Activated naive CD4-positive, alpha-beta T cell (primary cell): ENCODE measurements at places on chromosomes 2 and 18.

- no peak for DNase-seq
Observed at GRCh38 chr2:151085181-151085611, 176.5 kb downstream of the RBM43 start.

GRCh38 chr2:188176620-188177019, 115.1 kb upstream of the GULP1 start:
- no peak for DNase-seq

DNA sequence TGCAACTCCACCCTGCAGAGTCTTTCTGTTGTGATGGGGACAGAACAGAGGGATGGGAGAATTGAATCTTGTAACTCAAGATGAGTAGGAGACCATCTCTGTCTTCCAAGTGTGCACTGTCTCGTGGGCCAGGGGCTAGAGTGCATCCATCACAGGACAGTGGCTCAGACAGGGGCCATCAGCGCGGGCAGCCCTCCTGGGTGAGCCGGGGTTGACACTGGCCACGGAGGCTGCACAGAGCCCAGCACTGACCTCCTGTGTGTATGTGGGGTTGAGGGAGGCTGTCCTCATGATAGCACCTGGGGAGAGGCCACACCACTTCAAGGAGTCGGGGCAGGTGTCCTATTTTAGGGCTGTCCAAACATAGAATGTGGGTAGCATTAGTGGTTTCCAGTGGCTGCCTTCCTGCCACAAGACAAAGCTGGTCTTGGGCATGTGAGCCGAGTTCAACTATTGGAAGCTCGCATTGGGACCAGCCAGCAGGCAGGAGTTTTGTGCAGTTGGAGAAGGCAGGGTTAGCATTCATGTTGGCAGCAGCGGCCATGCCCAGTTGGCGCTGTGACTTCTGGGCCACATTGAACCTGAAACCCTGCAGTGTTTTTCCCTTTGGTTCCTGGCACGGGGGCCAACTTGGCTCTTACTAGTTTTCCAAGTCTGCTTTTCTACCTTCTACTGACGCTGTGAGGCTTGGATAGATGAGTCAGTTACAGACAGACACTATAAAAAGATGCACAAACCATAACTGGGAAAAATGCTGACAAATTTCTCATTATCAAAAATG, 45.3 kb downstream of the ACOXL start:
- no peak for DNase-seq

DNA sequence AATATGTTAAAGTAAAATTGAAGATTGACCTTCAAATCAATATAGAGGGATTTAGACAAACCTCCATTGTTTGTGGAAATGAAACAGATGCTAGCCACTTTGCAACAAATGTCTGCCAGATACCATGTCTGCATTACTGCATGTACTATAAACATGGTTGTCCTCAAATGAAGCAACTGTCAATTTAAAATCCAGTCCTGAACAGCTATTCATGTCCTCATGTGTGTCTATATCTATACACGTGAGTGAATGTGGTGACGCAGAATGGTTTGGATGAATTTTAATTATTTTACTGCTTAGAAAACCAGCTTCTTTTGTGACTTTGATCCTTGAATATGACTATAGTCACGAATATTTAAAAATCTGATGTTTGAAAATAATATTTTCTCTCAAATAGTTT, 71.5 kb downstream of the NYAP2 start:
- no peak for DNase-seq

DNA sequence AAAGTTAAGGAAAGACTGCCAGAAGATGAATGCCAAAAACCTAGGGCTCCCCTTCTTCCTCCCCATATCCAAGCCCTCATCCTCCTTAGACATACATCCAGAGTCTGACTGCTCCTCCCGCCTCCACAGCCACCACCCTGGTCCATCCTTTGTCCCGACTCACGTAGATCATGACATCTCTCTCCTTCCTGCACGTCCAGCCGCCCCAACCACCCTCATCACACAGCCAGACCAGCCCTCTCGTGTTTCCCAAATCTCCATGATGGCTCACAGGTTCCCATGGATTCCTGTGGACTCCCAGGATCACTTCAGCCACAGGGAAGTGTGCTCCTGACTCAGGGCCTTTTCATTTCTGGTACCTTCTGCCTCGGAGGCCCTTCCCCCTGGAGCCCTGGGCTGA, 47.8 kb upstream of the CAB39 start:
- DNase-seq, result no peak

GRCh38 chr18:7633171-7633570, 66.1 kb downstream of the PTPRM start:
- DNase-seq, result no peak

DNA sequence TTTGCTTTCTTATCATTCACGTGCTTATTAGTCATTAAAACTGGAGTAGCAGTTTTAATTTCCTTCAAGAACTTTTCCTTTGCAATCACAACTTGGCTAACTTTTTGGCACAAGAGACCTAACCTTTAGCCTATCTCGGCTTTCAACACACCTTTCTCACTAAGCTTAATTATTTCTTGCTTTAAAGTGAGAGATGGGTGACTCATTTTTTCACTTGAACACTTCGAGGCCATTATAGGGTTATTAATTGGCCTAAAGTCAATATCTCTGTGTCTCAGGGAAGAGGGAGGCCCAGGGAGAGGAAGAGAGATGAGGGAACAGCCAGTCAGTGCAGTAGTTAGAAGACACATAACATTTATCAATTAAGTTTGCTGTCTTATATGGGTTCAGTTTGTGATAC, 289.8 kb downstream of the RBM43 start:
- DNase-seq, result no peak

DNA sequence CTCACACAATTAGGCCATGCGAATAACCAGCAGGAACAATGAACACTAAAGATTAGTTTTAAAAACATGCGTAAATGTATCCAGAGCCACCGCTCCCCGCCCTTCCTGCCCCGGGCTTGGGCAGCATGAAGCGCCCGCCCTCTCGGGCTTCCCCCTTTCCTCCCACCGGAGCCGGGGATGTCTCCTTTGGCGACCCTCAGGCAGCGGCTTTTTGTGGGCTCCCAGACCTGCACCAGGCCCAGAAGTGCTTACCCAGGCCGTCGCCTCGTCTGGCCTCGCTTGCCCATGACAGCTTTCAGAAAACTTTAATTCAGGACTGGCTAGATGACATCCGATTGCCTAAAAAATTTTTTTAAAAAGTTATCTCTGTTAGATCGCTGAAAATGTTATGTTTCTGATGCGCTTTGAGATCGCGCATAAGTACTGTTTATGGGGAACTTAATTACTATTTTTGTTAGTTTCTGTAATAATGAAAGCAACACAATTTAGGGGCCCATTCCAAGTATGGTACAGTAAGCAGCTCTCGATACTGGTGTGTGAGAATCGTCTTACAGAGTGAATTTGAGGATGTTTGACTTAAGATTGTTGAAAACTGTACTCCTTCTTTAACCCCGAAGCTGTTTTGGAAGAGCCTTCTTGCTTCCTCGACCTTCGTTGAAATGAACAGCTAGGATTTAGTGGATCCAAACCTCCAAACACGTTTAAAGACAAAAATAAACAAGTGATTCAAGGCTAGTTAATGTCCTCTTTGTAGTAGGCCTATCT, 1.1 kb downstream of the MAP3K20 start:
- no peak for DNase-seq

DNA sequence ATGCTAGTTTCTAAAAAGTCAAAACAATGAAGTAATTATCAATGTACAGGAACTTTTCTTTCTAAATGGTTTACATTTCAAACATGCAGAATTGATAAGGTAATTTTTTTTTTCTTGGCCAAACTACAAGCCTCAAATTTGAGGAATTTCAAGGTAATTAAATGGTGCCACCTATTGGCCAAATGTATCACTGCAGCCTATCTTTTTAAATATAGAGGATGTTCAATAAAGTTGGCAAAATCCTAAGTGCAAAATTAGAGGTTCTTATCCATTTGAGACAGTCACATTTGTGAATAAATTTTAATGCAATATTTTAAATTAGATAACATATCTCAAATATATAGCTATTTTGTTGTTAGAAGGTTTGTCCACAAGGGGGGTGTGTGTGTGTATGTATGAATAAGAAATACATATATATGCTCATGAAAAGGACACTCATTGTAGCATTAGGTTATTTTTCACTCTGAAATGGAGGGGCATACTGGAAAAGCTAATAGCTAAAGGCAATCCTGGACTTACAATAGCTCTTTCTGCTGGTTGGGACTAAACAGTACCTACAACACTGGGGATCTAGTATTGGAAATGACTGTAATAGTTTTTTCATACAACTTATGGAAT, 26.2 kb downstream of the MMADHC start:
- DNase-seq, result no peak

- DNase-seq, result no peak
Observed at GRCh38 chr18:80210312-80211083, 36.8 kb downstream of the PARD6G start.

DNA sequence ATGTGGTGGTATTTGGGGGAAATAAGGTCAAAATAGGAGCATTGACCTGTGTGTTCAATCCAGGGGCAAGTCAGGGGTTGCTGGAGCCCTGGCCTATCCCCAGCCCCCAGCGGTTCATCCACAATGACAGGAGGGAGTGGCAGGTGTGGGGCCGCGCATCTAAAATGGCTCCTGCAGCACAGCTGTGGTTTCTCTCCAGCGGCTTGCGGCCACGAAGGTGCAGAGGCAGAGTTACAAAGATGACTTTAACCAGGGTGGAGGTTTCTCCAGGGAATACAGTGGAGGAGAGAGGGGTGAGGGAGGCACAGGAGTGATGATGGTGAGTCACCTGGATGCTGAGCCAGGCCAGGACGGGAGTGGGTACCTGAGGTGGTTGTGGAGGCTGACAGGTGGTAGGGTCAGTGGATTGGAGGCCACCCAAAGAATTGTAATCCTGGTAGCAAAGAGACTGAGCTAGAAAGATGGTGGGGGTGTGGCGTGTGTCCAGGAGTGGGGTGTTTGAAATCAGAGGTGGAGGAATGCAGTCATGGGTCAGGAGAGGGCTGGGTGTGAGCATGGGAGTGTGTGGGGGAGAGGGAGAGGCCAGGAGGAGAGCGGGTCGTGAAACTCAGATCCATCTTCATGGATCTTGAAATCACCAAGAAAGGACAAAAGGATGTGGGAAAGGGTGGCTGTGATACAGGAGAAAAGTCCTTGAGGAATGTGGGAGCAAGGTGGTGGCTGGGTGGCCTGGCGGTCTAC, 83.2 kb downstream of the CTIF start:
- DNase-seq, result no peak

DNA sequence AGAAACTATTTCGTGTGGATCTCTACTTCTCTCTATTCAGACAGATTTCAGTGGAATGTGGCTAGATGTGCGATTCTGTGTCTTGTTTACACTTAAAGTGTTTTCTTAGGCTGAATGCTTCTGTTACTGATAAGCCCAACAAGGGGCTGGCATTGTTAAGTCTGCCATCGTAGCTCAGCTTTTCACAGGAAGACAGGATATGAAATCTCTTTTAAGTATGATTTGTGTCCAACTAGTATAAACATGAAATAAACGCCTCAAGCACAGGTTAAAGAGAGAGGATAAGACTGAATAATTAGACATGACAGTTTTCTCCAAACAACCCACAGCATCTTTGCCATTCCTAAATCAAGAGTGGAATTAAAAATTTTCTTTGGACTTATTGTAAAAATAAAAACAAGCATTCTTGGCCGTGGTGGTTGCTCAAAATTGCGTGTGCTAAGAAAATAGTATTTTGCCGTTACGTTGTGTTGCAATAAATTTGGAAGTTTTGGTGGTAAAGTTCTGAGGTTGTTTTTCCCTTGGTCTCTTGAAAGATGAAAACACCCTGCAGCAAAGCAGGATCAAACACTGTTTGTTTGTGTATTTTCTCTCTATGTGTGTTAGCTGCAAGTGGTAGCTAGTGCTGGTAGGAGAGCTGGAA, 1.0 kb downstream of the VIT start:
- no peak for DNase-seq

DNA sequence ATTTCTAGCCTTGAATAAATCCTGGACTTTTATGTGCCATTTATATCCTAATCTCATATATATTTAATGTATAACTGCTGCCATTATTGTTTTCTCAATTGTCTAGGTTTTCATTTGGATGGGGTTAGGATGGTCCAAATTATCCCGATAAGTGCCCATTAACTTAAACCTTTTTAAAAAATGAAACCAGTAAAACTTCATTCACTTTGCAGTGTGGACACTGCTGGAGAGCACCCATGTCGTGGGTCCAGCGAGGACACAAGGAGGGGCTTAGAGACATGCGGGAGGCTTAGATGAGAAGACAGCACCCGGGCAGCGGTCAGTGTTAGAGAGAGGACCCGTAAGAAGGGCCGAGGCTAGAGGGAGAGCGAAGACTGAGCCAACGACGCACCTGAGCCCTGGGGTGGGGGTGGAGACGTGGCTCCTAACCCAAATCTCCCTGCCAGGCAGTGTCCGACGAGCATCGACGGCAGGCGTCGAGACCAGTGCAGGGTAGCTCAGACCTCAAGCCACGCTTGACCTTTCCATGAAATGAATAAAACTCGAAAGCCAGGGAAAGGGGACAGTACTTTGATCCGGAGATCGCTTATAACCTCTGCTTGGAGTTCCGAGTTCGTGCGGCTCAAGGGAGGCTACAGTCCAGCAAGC, 9.0 kb upstream of the EN1 start:
- no peak for DNase-seq

DNA sequence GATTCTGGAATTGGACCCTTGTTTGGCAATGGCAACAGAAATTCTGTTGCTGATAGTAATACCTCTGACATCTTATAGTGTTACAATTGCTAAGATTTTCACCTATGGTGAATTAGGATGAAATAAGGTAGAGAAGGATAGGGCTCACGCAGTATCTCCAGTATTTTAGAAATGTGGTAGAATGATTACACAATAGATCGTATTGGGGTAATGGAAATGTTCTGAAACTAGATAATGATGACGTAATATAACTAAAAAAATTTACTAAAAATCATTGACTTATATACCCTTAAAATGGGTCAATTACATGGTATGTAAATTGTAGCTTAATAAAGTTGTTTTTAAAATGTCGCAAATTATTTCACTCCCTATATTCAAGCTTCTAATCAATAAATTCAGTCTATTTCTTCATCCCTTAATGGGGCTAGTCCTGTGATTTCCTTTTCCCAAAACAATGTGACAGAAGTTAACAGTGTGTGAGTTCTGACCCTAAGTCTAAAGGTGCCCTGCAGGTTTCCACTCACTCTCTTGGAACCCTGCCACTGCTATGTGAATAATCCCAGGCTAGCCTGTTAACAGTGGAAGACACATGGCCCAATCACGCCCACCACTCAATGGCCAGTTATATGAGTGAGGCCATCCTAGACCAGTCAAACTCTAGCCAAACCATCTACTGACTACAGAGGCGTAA, 31.2 kb downstream of the USP37 start:
- DNase-seq, result no peak

GRCh38 chr2:229526951-229527350, 187.4 kb downstream of the DNER start:
- DNase-seq, result no peak

DNA sequence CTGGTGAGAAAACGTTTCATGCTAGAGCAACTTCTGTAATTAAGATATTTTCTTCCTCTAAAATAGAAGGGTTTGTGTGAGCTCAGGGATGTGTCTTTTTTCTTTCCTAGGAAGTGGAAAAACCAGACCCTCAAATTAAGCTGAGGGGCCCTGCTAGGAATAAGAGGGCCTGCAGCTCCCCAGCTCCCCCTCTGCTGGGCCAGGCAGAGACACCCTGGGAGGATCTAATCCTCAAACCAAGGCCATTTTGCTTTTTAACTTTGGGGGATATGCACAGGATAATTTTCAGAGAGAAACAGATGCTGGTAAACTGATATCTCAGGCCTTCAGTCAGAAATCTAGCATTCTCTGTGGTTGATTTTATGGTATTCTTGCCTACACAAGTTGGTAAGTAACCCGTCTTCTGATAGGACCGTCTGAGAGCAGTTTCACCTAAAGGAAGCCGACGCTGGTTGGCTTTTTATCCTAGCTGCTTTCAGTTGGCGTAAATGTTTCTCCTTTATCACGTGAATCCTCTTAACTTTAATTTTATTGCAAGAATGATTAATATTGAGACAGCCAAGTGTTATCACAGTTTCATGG, 34.8 kb downstream of the SNTG2 start:
- DNase-seq, result no peak
